ENCODE measurements at places on chromosomes 12 and 14.
A peak's percentile ranks its signal among the peaks of the same experiment; 100 is the strongest.

- DNase-seq: peak; percentile 59
Observed at GRCh38 chr12:58765653-58766512, 154.4 kb downstream of the LRIG3 start.

GRCh38 chr12:130838284-130838950 lies 633 bp downstream of the STX2 start:
- no peak for DNase-seq

- peak; percentile 95 for DNase-seq
Observed at GRCh38 chr12:10184261-10184843, 5.5 kb downstream of the TMEM52B start.

- DNase-seq: no peak
Observed at GRCh38 chr12:20852649-20853048, 42.1 kb downstream of the SLCO1B3 start.

GRCh38 chr12:95017482-95017881 lies 14.0 kb upstream of the NDUFA12 start:
- no peak for DNase-seq

Measured in IMR-90 (cell line).